Lung (tissue), 17 donors: ENCODE measurements at places on chromosomes 12 and 14.

- DNase-seq, result no peak
These were observed 12.8 kb upstream of the OR4E1 start for GRCh38 chr14:21686468-21686867.

GRCh38 chr12:16281157-16281556, 3.7 kb upstream of the SLC15A5 start:
- DNase-seq, result no peak

- no peak for DNase-seq
These were observed 4.0 kb downstream of the RBM19 start for GRCh38 chr12:113961921-113962710.

- peak; percentile 80 for DNase-seq
These were observed 1.1 kb downstream of the SYNE2 start for GRCh38 chr14:63853831-63854293.

DNA sequence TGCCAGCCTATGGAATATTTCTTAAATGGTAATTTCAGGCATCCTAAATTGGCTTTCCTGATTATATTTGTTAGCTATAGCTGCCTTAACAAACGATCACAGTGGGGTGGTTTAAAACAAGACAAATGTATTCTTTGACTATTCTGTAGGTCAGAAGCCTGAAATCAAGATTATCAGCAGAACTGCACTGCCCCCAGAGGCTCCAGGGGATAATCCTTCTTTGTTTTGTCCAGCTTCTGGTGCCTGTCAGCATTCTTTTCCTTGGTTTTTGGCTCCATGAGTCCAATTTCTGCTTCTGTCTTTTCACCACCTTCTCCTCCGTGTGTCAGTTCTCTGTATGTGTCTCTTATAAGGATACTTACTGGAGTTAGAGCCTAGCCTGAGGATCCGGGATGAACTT, 1282.2 kb upstream of the USP15 start:
- peak; percentile 11 for DNase-seq
